Thoracic aorta (tissue), 2 donors: ENCODE measurements at places on chromosomes 4 and X. TPM values are rescaled to one million over a fixed set of nuclear protein-coding genes. Genes with fewer than 3 reads are reported as not detected.

GRCh38 chr4:181264893-181265292 lies 978.3 kb upstream of the TENM3 start:
- no peak overlapping the region for H3K27ac ChIP-seq
- no peaks in the 10 kb centered on the region for H3K27me3 ChIP-seq
- H3K4me3 ChIP-seq: no peak overlapping the region
- H3K36me3 ChIP-seq: no peaks in the 10 kb centered on the region
- H3K4me1 ChIP-seq: no peaks in the 10 kb centered on the region
- DNase-seq: no peak

DNA sequence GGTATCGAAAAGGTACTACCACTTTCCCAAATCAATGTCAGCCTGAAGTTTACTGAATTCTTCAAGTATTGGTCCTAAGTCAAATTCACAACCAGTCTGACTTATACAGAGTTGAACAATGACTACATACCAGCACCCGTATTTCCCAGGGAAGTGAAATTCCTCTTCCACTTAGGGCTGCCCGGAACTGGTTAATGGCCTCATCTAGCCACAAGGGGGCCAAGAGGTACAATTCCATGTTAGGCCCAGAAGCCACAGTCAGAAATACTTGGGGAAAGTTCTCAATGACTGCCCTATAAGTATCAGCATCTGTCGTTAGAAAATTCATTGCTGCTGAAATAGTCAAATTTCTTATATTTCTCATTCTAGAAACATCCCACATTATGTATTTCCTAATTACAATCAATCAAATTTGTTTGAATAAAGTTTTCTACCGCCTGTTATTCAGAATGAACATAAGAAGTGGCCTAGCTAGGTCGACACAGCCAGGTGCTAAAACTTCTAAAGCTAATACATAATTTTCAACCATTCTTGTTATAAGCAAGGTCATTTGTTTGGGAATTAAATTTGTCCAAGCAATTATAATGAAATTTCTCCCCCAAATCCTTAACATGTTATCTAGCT lies 5.6 kb upstream of the PCDH7 start:
- DNase-seq: no peak
- H3K4me3 ChIP-seq: no peak overlapping the region
- no peaks in the 10 kb centered on the region for H3K36me3 ChIP-seq
- H3K27ac ChIP-seq: no peak overlapping the region
- H3K27me3 ChIP-seq: no peaks in the 10 kb centered on the region

DNA sequence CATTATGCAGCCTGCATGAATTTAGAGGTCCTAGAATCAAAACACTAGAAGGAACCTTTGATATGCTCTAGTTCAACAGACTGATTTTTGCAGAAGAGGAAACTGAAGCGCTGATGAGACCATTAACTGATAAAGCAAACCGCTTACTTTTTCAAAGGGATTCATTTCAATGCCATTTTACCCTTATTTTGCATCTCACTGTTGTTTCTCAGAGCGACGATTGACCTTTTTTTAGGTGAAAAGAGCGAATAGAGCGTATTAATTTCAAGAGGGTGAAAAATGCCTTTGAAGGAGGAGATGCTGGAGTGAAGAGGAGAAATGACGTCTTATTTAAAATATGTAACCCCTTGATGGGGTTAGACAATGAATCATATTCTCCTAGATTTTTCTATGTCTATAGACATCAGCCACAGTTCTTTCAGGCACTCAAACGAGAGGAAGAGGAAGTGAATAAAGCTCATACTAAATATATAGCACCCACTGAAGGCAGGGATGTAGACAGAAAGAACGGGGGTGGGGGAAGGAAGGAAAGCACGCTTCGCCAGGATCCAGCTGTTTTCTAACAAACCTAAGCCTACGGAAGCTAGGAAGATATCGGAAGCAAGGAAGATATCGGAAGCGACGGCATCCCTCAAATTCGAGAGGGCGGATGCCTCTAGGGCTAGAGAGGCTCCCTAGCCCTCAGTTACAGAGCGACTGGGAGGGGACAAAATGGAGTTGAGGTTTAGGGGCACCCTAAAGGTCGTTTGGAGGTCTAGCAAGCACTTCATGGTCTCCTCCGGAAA lies 848 bp downstream of the ACSL4 start:
- no peaks in the 10 kb centered on the region for H3K4me1 ChIP-seq
- H3K4me3 ChIP-seq: peak overlapping the region; percentile 90
- H3K27ac ChIP-seq: peak overlapping the region; percentile 79
- no peaks in the 10 kb centered on the region for H3K27me3 ChIP-seq
- H3K36me3 ChIP-seq: no peaks in the 10 kb centered on the region

GATA1 gene
- total RNA-seq: 1.4 TPM

DNA sequence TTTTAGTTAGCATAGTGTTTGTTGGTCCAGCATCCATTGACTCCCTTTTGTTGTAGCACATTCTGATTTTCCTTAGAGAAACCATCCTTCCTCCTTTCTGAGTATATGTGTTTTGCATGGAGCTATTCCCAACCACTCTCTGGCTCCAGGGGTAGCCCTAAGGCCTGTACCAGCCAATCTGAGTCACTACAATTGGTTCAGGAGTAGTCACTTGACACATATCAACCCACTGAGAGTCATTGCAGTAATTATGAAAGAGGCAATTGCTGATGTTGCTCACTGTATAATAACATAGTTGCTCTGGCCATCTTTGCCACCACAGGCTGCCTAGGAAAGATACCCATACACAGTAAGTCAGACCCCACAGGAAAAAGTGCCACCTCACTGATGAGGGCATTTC lies 71.2 kb upstream of the GRID2 start:
- DNase-seq: no peak
- H3K4me1 ChIP-seq: no peaks in the 10 kb centered on the region
- H3K27me3 ChIP-seq: no peaks in the 10 kb centered on the region

GABRG1 gene
- total RNA-seq: not detected

P2RY8 gene
- 4.0 TPM for total RNA-seq

- H3K4me3 ChIP-seq: no peak overlapping the region
- peaks cover 6% of the 10 kb centered on the region for H3K4me1 ChIP-seq
- H3K27me3 ChIP-seq: no peaks in the 10 kb centered on the region
- H3K36me3 ChIP-seq: no peaks in the 10 kb centered on the region
These were observed 186.3 kb downstream of the SLC7A11 start for GRCh38 chr4:138055890-138056289.

XPNPEP2 gene
- 2.7 TPM for total RNA-seq

HTRA3 gene
- 55.5 TPM for total RNA-seq

DNA sequence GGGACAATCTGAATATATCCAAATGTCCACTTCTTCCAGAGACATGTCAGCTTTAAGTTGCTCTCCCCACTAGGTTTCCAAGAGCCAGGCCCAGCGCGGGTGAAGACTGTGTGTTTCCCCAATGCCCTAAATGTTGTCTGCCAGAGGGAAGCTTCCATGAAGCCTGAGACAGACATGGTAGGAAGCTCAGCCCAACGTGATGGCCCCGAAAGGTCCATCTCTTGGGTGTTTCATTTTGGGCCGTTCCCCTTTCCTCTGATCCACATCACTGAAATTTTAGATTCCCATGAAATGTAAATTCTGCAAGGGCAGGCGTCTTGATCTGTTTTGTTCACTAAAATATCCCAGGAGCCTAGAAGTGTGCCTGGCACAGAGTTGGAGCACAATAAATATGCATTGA lies 25.4 kb upstream of the PROM1 start:
- H3K36me3 ChIP-seq: no peaks in the 10 kb centered on the region
- H3K4me3 ChIP-seq: no peak overlapping the region
- H3K27ac ChIP-seq: no peak overlapping the region
- H3K4me1 ChIP-seq: no peaks in the 10 kb centered on the region
- DNase-seq: no peak

PALLD gene
- 705 TPM for total RNA-seq

DNA sequence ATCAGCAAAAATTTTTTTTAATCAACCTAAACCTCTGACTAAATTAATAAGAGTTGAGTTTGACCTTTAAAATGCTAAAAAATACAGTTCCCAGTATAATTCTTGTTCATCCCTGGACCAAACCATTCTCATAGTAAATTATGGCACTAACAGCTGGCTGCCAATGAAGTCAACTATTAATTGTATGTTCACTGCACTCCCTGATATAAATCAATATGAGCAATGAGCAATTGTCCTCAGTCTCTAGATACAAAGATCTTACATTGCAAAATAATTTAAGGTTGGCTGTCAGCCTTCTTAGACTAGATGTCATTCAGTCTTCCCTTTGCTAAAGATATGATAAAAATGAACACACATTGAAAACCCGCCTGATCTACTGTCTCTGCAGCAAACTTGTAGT lies 39.3 kb downstream of the NKX6-1 start:
- H3K27me3 ChIP-seq: no peaks in the 10 kb centered on the region
- H3K27ac ChIP-seq: no peak overlapping the region
- H3K36me3 ChIP-seq: no peaks in the 10 kb centered on the region
- no peaks in the 10 kb centered on the region for H3K4me1 ChIP-seq

- H3K4me3 ChIP-seq: no peak overlapping the region
- H3K27me3 ChIP-seq: no peaks in the 10 kb centered on the region
- no peak overlapping the region for H3K27ac ChIP-seq
- no peaks in the 10 kb centered on the region for H3K4me1 ChIP-seq
These were observed 31.3 kb upstream of the TFDP3 start for GRCh38 chrX:133249266-133250058.

DNA sequence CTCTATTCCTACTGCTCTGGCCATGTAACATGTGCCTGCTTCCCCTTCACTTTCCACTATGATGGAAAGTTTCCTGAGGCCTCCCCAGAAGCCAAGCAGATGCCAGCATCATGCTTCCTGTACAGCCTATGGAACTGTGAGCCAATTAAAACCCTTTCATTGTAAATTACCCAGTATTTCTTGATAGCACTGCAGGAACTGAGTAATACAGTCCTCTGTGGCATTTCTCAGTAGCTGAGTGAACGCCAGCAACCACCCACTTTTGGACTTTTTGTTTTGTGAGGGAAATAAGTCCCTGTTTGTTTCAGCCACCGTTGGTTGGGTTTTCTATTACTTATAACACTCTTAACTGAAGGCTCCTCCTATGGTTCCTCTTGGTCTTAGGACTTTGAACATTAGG lies 104.1 kb downstream of the C4orf51 start:
- peaks cover under 1% of the 10 kb centered on the region for H3K36me3 ChIP-seq
- peaks cover 15% of the 10 kb centered on the region for H3K4me1 ChIP-seq

DNA sequence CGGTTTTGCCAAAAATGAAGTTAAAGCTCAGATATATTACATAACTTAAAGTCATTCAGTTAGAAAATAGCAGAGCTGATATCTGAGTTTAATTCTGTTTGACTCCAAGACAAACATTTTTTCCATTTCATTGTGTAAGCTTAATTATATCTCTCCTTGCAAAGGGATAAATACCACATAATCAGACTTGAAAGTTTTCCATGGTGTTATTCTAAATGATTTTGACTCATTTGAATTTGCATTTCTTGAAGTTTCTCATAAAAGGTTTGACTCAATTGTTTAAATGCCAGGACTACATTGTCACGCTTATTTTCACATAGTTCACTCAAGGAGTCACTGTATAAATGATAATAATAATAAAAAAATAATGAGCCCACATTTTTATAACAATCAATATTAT lies 39.4 kb upstream of the DDX60 start:
- H3K4me3 ChIP-seq: no peak overlapping the region
- H3K36me3 ChIP-seq: no peaks in the 10 kb centered on the region
- no peaks in the 10 kb centered on the region for H3K4me1 ChIP-seq
- H3K27me3 ChIP-seq: no peaks in the 10 kb centered on the region
- DNase-seq: no peak

MAB21L2 gene
- total RNA-seq: not detected

ZCCHC18 gene
- total RNA-seq: 0.49 TPM

RBMXL3 gene
- not detected for total RNA-seq
